ENCODE measurements at places on chromosomes 5 and 9.

DNA sequence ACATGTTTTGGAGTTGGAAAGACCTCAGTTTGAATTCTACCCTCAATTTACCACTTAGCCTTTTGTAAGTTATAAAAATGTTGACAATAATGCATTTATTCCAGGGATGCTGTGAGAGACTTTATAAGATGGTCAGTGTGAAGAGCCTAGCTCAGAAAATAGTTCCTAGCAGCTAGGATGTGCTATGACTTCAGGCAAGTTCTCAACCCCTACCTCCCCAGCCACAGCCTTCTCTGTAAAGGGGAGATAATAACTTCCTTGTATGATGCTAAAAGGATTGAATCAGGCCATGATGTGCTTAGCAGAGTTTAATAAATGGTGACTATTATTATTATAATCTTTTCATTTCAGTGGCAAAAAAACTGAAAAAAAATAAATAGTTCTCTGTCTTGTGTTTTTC, 77.6 kb downstream of the ALDH1A1 start:
- DNase-seq, result no peak

GRCh38 chr5:143481697-143482531, 78.4 kb upstream of the NR3C1 start:
- no peak for DNase-seq

- DNase-seq, result no peak
Measured at GRCh38 chr9:133151601-133152525, 11.9 kb downstream of the GBGT1 start.

DNA sequence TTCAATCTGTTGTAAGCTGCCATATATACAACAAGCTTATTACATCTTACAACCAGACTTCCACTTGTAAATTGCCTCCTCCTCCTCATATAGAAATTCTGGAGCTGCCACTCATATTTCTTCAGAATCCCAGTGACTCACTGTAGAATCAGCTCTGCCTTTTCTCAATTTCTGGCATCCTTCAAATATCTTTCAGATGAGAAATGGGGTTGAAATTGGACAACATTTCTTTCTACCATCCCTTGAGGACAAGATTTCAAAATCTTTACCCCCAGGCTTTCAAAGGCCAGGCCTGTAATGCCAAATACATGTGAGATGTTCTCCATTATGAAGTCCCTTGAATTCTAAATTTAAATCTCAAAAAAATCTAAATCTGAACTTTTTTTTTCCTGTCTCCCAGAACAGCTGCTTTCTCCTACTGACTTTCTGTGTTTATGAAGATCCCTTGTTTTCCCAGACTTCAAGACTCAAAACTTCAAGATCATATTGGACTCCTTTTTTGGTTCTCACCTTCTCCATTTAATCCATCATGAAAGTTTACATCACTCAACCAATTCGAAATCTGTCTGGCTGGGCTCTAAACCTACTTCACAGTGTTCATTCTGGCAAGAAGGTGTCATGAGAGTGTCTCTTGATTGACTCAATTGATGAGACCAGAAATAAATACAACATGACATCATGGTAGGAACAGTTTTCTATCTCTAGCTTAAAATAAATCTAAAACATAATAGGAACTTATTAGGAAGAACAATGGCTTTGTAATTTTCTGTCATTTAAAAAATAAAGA, 109.8 kb downstream of the HMHB1 start:
- no peak for DNase-seq

GRCh38 chr5:106288979-106289378, 1381.8 kb downstream of the EFNA5 start:
- DNase-seq, result no peak

DNA sequence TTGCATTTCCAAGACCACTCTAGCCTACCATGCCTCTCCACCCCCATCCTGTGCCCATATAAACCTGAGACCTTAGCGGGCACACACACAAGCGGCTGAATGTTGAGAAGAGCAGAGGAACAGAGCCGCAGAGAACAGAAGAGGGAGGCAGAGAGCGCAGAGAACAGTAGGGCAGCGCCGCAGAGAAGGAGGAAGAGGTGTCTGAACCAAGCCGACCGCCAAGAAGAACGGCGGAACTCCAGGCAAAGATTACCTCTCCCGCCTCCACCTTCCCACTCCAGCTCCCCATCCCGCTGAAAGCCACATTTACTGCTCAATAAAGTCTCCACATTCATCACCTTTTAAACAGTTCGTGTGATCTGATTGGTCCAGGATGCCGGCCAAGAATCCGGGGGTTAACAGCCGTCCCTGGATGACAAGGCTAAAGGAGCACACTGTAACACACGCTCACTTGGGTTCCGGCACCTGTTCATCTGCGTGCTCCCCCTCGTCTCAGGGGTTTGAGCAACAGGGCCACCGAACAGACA, 33.2 kb downstream of the GRIN3A start:
- DNase-seq, result peak; percentile 3

GRCh38 chr9:114504341-114505186, 709 bp downstream of the WHRN start:
- DNase-seq, result peak; percentile 12

DNA sequence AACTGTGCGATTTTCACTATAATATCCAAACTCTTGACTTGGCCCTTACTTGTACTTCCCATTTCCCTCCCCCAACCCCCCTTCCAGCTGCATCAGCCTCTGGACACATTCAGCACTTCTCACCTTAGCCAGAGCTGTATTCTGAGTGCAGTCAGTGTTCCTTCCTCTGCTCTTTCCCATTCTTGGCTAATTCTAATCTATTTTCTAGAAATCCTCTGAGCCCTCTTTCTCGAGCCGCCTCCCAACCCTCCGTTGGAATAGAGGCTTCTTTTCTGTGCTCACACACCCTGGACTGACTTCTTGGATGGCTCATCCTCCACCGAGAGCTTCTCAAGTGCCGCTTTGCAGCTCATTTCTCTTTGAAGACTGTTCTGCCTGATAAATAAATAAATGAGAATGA, 188.8 kb downstream of the NTRK2 start:
- DNase-seq, result no peak

DNA sequence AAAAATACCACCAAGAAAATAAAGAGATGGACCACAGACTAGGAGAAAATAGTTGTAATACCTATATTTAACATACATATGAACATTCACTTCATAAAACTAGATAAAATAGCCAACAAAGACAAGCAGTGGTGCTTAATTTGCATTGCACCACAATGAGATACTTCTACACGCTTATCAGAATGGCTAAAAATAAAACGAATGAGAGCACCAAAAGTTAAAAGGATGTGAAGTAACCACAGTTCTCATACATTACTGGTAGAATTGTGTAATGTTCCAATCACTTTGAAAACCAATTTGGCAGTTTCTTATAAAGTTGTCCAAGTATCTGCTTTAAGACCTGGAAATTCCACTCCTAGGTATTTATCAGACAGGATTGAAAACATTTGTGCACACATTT, 198.9 kb upstream of the SGCD start:
- no peak for DNase-seq

GRCh38 chr5:80955082-80955590, 5.0 kb upstream of the RASGRF2 start:
- no peak for DNase-seq

DNA sequence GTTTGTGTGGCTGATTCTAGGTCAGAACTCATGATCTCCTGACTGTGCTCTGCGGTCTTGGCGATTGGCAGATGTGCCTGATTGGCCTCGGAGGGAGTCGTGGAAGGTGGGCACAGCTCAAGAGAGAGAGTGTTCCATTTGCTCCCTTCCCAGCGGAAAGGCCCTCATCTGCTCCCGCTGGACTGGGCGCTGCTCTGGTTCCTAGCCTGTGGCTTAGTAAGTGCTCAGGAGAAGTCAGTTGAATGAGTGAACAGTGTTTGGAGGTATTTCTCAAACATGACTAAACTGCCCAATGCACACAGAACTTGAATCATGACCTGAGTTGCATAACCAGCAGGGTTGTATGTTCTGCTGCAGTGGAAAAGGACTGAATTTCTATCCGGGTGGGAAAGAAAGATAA, 120.2 kb upstream of the PITX1 start:
- no peak for DNase-seq

DNA sequence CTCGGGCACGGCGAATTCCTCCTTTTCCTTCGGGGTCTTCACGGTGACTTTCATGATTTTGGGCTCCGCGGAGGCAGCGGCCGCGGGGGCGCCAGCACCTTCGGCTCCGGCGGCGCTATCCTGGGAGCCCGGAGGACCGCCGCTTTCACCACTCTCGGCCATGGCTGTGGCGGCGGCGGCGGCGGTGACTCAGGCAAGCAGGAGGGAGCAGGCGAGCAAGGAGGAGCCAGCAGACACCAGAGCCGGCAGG, 315 bp downstream of the UBQLN1 start:
- no peak for DNase-seq

GRCh38 chr5:25345240-25345771, 700.5 kb upstream of the CDH10 start:
- no peak for DNase-seq

- no peak for DNase-seq
Measured at GRCh38 chr5:68245319-68245718, 29.8 kb downstream of the PIK3R1 start.

- DNase-seq, result no peak
Measured at GRCh38 chr9:82535432-82535998, 527.4 kb downstream of the RASEF start.

- peak; percentile 48 for DNase-seq
Measured at GRCh38 chr9:893843-894420, 52.4 kb downstream of the DMRT1 start.

- DNase-seq, result no peak
Measured at GRCh38 chr5:112346411-112347044, 72.5 kb downstream of the EPB41L4A start.

GRCh38 chr9:72012646-72013045, 47.8 kb downstream of the C9orf57 start:
- DNase-seq, result no peak

DNA sequence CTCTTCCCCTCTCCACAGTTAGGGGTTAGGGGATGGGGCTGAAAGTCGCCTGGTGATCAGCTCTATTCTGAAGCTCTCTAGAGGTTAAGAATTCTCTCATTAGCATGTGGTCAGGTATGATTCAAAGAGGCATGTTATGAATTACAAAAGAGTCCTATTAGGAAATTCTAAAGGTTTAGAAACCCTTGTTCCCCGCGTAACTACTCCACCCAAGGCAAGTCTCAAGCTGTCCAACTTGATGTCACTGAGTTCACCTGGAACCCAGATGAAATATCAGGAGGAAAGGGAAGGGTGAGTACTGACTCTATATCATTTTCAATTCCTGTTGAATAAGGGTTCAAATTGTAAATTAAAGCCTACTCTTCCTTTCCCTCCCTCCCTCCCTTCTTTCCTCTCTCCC, 18.1 kb upstream of the RNF145 start:
- no peak for DNase-seq

DNA sequence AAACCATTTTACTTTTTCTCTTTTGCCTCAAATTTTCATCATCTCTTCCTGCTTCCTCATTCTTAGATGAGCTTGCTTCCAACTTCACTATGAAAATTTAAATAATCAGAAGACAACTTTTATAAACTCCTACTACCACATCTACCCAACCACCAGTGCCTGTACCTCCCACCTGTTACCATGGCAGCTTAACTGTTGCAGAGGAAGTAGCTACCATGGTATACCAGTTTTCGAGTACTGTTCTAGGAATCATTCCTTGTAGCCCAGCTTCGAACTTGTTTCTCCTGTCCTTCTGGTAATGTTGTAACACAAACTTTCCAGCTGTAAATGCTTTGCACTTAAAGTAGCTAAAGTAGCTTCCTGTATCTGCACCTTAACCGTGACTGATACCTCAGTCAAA, 266.8 kb upstream of the NREP start:
- no peak for DNase-seq

- DNase-seq, result no peak
Measured at GRCh38 chr9:36603006-36603405, 30.3 kb downstream of the MELK start.

- no peak for DNase-seq
Measured at GRCh38 chr9:134661791-134662142, 20.2 kb downstream of the COL5A1 start.

DNA sequence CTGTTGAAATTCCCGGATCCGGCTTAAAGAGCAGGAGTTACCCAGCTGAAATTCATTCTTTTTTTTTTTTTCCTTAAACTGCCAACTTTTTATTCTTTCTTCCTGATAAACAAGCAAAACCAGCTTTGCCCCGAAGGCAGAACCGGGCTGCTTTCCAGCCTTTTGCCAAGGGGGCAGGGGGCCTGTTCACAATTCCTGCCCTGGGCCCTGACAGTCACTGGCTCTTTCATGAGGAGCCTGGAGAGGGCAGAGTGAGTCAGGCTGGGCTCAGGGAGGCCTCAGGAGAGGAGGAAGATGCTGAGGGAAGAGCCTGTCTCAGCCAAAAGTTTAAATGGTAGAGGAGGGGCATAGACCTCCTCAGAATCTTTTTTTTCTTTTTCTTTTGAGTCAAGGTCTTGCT, 4.8 kb downstream of the GLIPR2 start:
- DNase-seq, result no peak

GRCh38 chr9:98610211-98610610, 98.5 kb downstream of the GABBR2 start:
- DNase-seq, result no peak

DNA sequence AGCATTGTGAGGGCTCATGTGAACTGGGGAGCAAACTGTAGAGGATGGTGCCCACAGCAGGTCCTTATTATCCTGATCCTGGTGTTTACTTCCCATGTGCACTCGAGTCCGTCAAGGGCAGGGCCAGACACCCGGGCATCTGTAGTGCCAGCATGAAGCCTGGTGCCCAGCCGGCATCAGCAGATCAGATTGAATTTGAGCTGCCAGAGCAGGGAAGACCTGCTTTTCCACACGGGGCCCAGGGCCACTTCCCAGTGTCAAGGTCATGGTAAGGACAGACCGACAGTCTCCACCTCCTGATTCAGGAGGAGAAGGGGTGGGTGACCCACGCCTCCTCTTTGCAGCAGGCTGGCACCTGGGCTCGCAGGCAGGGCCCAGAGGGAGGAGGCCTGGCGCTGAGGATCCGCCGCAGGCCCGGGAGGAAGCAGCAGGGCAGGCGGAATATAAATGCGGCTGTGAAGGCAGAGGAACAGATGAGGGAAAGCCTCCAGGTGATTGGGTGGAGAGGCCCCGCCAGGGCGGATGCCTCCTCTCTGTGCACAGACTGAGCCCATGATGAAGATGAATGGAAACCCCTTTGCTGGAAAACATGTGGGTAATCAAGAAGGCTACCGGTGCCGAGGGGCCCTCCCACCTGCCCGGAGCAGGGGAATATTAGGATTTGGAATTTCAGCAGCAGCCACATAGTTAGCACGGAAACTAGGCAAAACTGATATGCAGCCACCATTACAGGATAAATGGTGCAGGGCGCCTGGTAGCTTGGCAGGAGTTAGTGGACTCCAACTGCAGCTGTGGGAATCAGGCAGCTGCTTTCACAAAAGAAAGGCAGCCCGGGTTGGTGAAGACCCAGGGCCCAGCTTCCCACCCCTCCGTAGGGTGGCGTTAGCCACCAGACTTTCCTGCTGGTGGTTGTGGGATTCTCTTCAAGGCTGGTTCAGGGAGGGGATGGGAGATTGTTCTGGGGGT, 114.9 kb downstream of the GAPVD1 start:
- DNase-seq, result no peak

DNA sequence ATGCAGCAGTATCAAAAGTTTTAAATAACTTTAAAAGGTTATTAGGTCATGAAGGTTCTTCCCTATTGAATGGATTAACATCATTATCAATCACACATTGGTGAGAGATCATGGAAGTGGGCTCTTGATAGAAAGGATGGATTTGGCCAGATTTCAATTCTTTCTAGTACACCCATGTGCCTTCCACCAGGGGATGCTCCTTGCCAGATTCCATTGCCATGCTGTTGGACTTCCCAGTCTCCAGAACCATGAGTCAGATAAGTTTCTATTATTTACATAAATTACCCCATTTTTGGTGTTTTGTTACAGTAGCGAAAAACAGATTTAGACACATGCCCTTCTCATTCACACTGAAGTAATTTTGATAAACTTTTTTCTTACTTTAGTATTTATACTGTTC, 1010.6 kb upstream of the C9orf72 start:
- DNase-seq, result no peak

Measured in CD4-positive, alpha-beta T cell treated with Interleukin-6 at 100 ng/mL for 8 hours (primary cell).